ENCODE measurements at places on chromosomes 5 and 9.
A peak's percentile ranks its signal among the peaks of the same experiment; 100 is the strongest.

- no peak for DNase-seq
These were observed 4.6 kb downstream of the TLX3 start for GRCh38 chr5:171313481-171314206.

GRCh38 chr9:125904155-125904851 is 157.1 kb downstream of the PBX3 start:
- no peak for DNase-seq

DNA sequence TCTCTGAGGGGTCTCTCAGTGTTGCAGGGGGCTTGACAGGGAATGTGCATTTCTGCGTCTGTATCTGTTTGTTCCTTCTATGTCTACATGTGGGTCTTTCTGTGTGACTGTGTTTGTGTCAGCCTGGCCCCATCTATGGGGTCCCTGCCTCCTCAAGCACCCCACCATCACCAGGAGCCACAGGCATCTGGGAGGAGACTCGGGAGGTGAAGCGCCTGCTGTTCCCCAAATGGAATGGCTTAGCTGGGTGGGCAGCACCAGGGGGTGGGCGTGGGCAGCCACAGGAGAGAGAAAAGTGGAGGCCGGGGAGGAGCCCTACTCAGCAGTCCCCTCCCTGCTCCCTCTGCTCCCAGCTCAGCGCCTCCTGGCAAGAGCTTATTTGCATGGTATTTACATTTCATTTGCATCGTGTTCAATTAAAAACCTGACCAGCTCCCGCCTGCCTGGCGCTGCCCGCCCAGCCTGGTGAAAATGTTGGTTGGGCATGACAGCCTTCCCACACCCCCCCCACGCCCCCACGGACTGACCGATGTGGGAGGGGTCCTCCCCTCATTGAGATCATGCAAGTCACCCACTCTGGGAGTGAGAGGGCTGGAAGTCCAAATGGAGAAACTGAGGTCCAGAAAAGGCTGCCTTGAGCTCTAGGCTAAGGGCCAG is 50.5 kb downstream of the CXXC5 start:
- DNase-seq = peak; percentile 70

- no peak for DNase-seq
These were observed 229.0 kb downstream of the ROR2 start for GRCh38 chr9:91720751-91721705.

GRCh38 chr9:37972351-37972848 is 68.5 kb upstream of the SLC25A51 start:
- DNase-seq = no peak

GRCh38 chr5:87051502-87052113 is 216.1 kb upstream of the RASA1 start:
- DNase-seq = no peak

DNA sequence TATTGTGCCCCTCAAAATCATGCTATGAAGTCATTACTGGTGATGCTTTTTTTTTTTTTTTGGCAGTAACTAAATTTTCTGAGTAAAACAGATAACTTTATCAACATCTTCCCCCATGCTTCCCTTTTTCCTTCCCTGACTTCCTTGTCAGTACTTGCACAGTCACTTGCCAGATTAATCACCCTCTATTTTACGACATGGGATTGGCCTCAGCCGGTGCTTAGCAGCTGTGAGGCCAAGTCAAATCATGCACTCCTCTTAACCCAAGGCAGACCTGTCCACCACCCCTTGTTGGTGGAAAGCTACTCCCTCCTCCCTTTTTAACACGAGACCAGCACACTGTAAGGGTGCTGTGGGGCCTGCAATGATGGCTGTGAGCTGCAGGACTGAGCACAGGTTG is 118.0 kb upstream of the OTULINL start:
- peak; percentile 89 for DNase-seq

DNA sequence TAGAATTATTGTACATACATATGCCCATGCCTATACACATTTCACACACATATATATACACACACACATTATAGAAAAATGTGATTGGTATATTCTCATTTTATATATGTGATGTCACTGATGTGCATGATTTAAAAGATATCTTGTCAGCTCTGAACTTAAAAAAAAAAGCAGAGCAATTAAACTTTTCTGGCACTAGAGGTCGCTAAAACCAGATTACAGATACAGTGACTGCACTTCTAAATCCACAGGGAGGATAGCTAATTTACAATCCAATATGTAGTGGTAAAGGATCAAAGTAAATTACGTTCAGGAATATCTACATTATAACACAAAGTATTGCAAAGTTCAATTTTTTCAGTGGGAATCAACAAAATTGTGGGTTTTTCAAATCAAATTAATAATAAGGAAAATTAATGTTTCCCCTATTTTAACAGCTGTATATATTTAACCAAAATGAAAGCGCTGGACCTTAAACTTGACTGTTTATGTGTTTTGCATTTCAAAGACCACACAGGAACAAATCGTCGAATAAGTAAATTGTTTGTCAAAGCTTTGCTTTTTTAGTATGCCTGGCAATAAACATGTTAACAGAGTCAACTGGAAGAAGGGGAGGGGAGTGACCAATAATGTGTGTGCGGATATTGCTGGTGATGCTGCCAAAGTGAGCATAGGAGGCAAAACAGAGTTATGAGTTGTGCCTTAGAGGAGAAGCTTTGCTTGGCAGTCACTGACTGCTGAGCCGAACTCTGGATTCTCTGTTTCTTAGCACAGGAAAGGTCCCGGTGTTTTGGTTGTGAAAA is 1201.4 kb upstream of the C9orf72 start:
- peak; percentile 49 for DNase-seq

GRCh38 chr5:5933651-5934050 is 444.7 kb downstream of the MED10 start:
- no peak for DNase-seq

GRCh38 chr5:178535299-178536175 is 54.7 kb downstream of the COL23A1 start:
- DNase-seq = no peak

DNA sequence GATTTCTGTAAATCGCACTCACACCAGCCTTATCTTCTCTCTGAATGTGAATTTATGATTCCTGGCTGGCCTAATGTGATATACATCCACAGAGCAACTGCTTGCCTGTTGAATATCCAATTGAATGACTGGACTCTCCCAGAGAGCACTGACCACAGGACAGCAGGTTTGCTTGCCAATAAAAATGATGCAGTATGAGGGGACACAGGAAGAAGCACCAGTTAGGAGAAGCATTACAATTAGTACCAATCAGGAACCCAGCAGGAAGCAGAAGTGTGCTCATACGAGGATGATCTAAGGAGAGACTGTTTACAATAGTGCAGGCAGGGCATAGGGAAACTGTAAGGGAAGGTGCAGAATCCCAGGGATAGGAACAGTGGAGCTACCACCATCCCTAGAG is 127.2 kb upstream of the ZNF366 start:
- DNase-seq = peak; percentile 68

GRCh38 chr5:128629157-128629556 is 91.1 kb upstream of the FBN2 start:
- no peak for DNase-seq

GRCh38 chr5:110514030-110514429 is 212.4 kb downstream of the TMEM232 start:
- no peak for DNase-seq

DNA sequence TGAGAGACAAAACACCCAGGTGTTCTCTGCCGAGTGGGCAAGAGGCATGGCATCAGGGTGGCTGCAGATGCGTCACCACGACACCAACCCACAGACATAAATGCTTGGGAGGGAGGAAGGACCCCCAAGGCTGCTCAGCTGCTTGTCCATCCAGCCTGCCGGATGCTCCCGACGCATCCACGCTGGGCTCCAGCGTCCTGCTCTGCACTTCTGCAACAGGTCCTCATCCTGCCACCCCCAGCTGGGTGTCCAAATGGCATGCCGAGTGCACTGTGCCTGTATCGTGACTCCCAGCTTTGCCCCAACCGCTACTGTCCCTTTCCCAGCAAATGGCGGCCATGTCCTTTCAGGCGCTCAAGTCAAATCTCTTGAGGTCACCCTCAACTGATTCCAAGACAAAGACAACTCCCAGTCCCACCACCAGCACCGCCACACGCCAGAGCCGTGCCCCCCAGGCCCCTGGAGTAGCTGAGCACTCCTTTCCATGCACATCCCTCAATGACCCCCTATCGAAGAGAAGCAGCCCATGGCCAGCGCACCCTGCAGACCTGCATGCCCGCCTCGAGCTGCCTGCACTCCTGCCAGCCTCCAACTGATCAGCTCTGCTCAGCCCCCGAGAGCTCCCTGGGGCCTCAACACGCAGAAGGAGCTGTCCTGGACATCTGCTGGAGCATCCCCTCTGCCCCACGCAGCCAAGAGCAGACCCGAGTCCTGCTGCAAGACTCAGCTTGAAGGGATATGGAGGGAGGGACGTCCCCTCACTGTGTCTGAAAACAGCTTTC is 116.7 kb downstream of the ROR2 start:
- no peak for DNase-seq

DNA sequence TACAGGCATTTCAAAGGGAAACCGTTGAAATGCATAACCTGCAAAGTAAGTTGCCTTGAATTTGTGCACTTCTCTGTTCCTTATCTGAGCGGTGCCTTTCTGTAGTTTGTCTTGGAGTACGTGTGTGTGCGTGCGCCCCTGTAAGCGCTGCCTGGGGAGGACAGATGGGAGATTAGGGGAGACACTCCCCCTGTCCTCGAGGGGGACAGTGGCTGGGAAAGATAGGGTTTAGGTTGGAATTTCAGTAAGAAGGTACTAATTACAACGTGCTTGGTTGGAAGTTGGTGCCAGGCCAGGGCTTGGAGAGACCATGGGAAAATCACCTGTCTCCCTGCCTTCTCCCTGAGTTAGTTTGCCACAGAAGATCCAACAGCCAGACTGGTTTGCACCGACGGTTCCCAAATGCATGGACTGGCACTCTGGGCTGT is 73.2 kb downstream of the PIK3R1 start:
- DNase-seq = no peak

All from fibroblast of mammary gland (primary cell).